ENCODE measurements at places on chromosomes 11 and 22.

- no peak for DNase-seq
Measured at GRCh38 chr11:57279116-57279515, 42.1 kb upstream of the APLNR start.

- DNase-seq, result no peak
Measured at GRCh38 chr22:27134315-27134701, 476.9 kb downstream of the MIAT start.

- DNase-seq, result no peak
Measured at GRCh38 chr11:34646431-34646830, 25.5 kb downstream of the EHF start.

GRCh38 chr11:128627666-128628324, 40.4 kb upstream of the ETS1 start:
- no peak for DNase-seq

GRCh38 chr11:76266286-76267100, 60.2 kb upstream of the WNT11 start:
- DNase-seq, result no peak

GRCh38 chr22:33922349-33922681, 2.0 kb upstream of the LARGE1 start:
- peak; percentile 24 for DNase-seq

DNA sequence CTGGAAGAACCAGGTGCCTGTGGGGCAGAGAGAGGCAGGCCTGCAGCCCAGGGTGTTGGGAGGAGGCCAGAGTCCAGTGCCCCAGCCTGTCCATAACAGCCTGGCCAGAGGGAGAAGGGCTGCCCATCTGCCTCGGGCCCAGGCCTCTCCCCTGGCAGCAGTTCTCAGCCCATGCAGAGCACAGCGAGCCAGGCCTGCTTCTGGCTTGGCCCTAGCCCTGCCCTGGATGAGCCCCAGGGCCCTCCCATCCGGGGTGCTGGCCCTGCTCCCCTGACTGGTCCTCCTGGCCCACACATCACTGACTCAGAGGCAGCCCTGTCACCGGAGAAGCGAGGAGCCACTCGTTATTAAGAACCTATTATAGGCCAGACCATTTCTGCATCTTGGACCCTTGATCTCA, 19.7 kb upstream of the MYRF start:
- no peak for DNase-seq

GRCh38 chr11:10900681-10901415, 43.0 kb upstream of the ZBED5 start:
- no peak for DNase-seq
